ENCODE measurements at places on chromosomes 3 and 15.

GRCh38 chr15:63028442-63029110 lies 14.0 kb upstream of the TPM1 start:
- no peak for DNase-seq

DNA sequence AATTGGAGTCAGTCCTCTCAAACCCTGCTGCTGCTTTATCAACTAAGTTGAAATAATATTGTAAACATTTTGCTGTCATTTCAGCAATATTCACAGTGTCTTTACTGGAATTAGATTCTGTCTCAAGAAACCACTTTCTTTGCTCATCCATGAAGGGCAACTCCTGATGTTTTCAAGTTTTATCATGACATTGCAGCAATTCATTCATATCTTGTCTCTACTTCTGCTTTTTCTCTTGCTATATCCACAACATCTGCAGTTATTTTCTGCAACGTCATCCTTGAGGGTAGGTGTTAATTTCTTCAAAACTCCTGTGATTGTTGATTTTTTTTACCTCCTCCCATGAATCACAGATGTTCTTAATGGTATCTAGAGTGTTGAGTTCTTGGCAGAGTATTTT lies 181.6 kb downstream of the EPHA6 start:
- no peak for DNase-seq

DNA sequence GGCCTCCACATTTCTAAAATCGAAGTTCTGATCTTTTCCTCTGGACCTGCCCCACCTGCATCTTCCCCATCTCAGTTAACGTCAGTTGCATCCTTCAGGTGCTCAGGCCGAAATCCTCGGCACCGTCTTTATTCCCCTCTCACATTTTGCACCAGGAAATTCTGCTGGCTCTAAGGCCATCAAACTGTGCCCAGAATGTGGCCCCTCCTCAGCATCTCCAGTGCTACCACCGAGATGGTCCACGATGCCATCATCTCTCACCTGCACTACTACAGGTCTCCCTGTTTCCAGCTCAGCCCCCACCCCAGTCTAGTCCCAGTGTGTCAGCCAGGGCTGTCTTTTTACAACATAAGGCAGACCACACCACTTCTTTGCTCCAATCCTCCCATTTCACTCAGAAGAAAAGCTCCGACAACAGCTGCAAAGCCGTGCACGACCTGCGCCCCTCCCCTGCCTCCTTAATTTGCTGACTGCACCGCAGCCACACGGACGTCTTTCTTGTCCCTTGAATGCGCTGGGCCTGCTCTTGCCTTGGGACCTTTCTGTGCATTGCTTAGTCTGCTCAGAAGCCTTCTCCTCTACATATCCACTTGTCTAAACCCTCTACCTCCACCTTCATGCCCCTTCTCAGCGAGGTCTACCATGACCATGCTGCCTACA lies 14.4 kb downstream of the MUC20 start:
- DNase-seq: no peak

GRCh38 chr15:39874890-39875549 lies 45.0 kb downstream of the GPR176 start:
- no peak for DNase-seq

DNA sequence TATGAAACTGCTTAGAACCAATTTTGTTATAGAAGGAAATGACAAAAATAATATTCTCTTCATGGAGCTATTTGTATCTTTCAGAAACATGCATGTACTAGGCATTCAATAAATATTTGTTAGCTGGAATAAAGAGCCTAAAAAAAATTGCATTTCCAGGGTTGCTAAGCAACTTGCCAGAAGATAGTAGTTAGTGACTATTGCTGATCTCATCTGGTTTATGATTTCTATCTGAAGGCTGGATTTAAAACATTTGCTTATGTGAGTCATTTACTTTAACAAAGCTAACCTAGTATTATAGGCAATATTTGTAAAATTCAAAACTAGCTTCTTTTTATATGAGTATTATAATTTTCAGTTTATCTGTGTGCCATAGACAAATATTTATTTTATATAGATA lies 78.3 kb downstream of the NAALADL2 start:
- DNase-seq: no peak

- peak; percentile 43 for DNase-seq
These were observed 24.3 kb downstream of the FILIP1L start for GRCh38 chr3:100089812-100090668.

- DNase-seq: no peak
These were observed 75.2 kb upstream of the SEC13 start for GRCh38 chr3:10396083-10396482.

GRCh38 chr3:51686512-51687215 lies 15.6 kb downstream of the TEX264 start:
- DNase-seq: no peak

GRCh38 chr15:88454867-88455810 lies 12.0 kb downstream of the MRPL46 start:
- peak; percentile 71 for DNase-seq

- no peak for DNase-seq
These were observed 13.9 kb downstream of the YEATS2 start for GRCh38 chr3:183711516-183711915.

- peak; percentile 19 for DNase-seq
These were observed 127.4 kb upstream of the FEZF2 start for GRCh38 chr3:62500556-62501288.

DNA sequence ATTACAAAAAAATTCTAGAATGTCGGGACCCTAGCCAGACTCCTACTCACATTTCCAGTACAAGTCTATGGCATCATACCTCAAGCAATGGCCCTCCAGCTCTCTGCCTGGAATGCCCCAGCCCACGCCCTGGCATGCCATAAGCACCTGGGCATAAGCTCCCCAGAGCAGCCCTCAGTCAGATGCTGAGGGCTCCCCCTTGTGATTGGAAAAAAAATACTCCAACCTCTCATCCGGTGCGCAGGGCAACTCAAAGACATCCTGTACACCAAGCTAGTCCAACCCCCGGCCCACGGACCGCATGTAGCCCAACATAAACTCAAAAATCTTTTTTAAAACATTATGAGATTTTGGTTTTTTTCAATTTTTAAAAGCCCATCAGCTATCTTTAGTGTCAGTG lies 115.4 kb downstream of the NEK10 start:
- DNase-seq: peak; percentile 57

- peak; percentile 8 for DNase-seq
These were observed 8.2 kb upstream of the PSTPIP1 start for GRCh38 chr15:76986743-76987142.

- no peak for DNase-seq
These were observed 847.4 kb downstream of the FHIT start for GRCh38 chr3:60403866-60404265.

DNA sequence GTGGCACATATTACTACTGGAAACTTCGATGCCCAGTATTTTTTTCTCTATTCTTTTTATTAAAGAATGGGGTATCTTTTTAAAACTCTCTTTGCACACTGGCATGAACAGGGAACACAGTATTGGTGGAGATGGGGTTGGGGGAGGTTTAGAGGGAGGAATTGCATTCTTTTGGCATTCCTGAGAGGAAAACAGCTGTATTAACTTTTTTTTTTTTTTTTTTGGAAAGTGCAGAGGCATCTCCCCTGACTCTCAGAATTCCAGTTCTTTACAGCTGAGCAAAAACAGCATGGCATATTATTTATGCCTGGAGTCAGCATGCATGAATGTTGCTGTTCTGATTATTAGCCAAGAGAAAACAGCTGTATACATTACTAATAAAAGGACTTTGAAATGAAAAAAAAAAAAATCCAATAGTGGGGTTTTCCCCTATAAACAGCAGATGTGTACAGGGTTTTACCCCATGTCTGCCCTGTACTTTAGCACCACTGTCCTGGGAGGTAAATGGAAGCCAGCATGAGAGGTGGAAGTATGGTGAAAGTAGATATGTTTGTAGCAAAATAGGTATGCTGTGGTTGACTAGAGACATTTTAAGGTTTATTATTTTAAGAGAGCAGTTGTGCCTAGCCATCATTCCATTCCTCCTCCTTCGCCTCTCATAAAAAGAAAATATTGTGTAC lies 132.2 kb downstream of the FNDC3B start:
- DNase-seq: no peak

DNA sequence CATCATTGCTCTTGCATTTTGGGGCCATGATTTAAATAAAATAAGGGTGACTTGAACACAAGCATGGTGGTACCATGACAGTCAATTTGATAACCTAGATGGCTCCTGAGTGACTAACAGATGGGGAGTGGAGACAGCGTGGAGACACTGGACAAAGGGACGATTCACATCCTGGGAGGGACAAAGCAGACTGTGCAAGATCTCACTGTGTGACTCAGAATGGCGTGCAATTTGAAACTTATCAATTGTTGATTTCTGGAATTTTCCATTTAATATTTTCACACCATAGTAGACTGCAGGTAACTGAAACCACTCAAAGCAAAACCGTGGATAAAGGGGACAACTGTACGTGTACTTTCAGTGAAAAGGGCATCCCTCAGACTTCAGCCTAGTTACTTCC lies 25.5 kb downstream of the MCCC1 start:
- no peak for DNase-seq

- DNase-seq: no peak
These were observed 35.4 kb upstream of the KCNMB3 start for GRCh38 chr3:179286331-179286730.

GRCh38 chr3:27356976-27357375 lies 12.2 kb downstream of the NEK10 start:
- DNase-seq: no peak

GRCh38 chr15:40859206-40859851 lies 14.7 kb downstream of the RHOV start:
- peak; percentile 94 for DNase-seq

- no peak for DNase-seq
These were observed 57.8 kb downstream of the DTWD1 start for GRCh38 chr15:49678655-49679054.

DNA sequence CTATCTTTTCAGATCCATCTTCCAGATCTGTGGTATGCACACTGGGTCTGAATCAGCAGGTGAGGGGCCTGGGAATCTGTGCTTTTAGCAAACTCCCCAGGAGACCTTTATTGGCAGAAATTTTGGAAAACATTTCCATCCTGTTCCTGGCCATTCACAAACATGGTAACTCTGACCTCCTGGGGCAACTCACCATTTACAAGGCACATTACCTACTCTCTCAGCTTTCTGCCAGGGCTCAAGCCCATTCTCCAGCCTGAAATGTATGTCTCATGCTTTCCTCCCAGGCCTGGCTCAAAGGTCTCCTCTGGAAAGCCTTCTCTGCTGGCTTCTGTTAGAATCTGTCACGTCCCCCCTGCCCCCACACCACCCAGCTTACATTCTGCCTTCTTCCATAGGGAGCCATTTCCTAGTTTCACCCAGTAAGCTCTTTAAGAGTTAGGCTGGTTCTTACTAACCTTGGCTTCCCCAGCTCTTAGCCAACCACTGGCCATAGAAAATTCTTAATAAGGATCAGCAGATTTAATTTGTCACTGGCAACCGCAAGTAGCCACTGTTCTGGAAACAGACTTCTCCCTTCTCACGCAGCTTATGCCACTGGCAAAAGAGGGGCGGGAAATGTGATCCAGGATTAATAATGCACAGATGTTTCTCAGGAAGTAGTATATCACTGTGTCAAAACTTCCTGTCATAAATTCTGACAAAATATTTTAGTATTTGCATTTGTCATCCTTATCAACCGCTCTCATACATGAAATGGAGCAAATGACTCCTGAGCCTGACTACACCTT lies 55.0 kb downstream of the RORA start:
- no peak for DNase-seq

GRCh38 chr15:90161950-90162361 lies 39.2 kb upstream of the SEMA4B start:
- no peak for DNase-seq

GRCh38 chr3:52983336-52983807 lies 62.5 kb downstream of the SFMBT1 start:
- DNase-seq: no peak

DNA sequence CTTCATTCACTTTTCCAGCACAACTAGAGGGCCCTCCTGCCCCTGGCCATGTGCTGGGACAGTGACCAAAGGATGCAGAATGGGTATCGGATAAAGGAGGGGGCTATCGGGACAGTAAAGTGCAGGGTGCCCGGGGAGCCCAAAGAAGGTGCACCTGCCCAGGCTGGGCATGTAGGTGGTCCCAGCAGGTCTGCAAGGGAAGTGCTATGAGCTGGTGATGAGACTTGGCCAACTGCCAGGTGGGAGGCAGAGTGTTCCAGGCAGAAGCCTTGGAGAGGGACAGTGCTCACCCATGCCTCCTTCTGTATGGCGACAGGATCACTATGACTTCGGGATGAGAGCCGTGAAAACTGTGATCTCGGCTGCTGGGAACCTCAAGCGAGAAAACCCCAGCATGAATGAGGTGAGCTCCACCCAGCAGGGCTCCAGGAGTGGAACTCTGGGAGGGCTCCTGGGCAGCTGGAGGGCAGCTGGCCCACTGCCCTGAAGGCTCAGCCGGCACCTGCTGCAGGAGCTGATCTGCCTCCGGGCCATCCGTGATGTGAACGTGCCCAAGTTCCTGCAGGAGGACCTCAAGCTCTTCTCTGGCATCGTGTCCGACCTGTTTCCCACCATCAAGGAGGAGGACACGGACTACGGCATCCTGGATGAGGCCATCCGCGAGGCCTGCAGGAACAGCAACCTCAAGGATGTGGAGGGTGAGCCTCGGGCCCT lies 48.4 kb downstream of the DNAH1 start:
- no peak for DNase-seq

DNA sequence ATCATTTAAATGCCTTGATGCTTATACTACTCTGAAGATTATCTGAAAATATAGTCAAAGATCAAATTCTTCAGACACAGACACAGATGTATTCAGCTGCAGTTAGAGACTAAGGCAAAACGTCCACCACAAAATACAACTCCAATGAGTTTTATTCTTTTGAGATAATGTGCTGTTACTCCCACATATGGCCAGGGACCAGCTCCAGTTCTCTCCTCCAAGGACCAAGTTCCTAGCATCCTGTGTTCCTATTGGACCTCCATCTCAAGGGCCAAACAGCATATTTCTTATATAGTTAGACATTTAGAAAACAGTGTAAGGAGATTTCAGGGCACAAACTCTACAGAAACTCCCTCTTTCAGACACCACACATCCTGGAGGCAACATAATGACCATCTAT lies 27.1 kb downstream of the IP6K1 start:
- no peak for DNase-seq

DNA sequence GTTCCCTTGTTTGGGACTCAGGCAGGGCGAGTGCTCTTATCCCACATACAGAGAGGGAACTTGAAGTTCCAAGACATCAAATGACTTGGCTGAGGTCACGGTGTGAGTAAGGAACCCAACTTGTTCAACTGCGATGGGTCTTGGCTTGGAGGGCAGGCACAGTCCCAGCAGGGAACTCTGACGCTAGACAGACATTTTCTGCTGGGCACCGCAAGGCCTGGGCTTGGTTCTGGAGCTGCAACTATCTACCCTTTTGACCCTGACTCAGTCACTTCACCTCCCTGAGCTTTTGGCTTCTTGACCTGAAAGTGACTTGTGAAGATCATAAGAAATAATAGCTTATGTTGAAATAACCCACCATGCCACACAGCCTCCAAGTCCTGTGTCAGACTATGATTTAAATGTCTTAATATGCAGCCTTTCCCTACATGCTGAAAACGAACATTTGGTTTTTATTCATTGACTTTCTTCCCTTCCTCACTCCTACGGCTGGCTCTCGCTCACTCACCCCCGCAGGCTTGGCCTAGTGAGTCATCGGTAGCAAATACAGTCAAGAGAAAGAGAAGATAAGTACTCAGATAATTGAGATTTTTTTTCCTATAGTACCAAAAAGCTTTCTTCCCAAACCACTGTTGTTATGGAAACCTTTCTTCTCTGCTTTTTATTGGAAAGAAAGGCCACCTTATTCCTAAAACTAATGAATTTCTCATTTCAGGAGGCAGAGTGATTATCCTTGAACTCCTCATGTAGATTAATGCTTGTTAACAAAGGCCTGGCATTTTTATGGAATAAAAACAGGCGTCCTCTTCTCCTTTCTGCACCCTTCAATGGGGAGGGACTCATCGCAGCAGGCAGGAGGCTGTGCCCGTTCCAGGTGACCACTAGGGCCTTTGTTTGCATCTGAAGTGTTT lies 178.4 kb downstream of the ATP10A start:
- DNase-seq: no peak

Data from WTC11 (cell line).